Activated CD8-positive, alpha-beta memory T cell treated with anti-CD3 and anti-CD28 coated beads, Interleukin-2, amount 50 U/mL, for 4 hours (primary cell): ENCODE measurements at places on chromosomes 5 and 9.

- DNase-seq, result no peak
Observed at GRCh38 chr5:111769541-111769940, 12.5 kb upstream of the NREP start.

GRCh38 chr5:110476164-110476563 is 250.3 kb downstream of the TMEM232 start:
- no peak for DNase-seq

DNA sequence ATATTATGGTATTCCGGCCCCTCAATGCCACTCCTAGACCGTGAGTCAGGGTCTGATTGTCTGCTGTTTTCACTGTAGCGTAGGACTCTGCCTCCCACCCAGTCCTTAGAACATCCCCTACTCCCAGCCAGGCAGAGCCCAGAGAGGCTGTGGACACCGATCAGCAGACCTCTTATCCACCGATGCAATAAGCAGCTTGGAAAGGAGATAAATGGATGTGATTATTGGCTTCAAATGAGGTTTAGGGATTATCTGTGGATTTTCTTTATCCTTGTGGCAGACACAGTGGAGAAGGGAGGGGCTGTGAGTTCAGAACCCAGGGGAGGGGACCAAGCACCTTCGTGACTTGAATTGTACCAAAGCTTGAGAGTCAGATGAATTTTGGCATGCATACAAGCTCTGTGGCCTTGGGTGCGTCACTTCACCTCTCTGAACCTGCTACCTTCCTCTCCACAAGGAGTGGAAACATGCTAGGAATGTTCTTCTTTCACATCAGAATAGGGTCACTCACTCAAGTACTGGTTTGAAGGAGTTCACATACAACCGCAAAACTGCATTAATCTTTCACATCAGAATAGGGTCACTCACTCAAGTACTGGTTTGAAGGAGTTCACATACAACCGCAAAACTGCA is 83.1 kb upstream of the CPLX2 start:
- no peak for DNase-seq

DNA sequence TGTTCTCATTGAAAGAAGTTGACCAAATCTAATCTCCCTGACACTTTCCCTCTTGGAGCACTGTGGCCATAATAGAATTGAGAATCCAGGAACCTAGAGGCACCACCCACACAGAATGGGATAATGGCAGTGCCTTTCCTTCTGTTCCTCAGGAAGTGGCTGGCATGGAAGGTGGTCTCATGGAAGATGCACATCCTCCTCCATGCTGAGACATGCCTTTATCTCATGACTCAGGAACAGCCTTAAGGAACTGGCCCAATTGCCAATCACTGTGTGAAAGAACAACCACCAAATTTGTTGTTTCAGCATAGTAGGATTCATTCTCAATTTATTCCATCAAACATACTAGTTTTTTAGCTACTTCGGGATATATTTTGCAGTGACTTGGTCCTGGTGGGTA is 137.5 kb upstream of the RASGRF2 start:
- no peak for DNase-seq

GRCh38 chr9:135016037-135016640 is 71.3 kb upstream of the OLFM1 start:
- no peak for DNase-seq

DNA sequence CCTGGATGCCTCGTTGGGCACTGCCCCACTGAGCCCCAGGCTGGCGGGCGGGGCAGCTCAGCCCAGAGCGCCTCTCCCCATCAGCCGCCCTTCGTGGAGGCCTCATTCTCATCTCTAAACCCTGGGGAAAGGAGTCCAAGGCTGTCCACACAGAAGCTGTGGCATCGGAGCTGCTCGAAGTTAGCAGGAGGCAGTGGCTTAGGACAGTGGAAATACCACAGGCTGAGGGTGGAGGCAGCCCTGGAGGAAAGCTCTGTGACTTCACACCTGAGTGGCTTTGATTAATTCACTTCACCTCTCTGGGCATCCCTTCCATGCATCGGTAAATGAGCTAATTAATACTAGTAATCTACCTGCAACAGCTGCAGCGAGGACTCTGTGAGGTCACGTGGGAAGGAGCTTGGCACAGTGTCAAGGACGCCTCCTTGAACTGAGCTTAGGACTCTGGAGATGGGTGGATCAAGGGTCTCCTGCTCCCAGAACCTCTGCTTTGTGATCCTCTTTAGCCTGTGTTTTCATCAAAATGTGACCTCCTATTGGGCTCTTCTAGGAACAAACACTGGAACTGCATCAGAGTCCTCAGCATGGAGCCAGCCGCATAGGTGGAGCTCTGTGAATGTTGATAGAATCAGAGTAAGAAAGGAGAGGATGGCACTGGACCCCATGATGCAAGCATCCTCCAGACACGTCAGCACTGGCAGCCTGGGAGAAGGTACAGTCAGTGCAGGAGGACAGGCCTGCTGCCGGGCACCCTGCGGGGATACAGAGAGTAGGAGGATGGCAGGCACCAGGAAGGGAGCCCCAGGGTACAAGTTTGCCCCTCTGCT is 842 bp upstream of the ANGPTL2 start:
- DNase-seq, result no peak

- no peak for DNase-seq
Observed at GRCh38 chr5:56449071-56449640, 216.0 kb upstream of the ANKRD55 start.

DNA sequence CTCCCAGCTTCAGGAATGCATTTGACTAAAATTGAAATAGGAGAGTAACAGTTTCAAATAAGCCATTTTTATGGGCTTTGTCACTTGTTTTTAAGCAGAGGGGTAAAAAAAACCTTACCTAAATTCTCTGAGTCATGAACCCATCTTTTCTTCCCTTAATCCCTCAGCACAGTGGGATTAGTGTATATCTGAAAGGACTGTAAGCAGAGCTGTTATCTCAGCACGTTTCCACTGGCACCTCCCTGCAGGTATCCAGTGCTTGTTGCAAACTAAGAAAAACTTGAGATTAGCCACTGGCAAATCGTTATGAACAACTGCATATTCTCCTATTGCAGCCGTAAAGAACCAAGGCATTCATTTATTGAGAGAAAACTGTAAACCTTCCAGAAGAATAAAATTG is 872.7 kb downstream of the EFNA5 start:
- DNase-seq, result no peak

- DNase-seq, result no peak
Observed at GRCh38 chr5:33299621-33300208, 141.1 kb upstream of the TARS1 start.

- DNase-seq, result no peak
Observed at GRCh38 chr5:56102889-56103288, 108.1 kb upstream of the IL6ST start.

DNA sequence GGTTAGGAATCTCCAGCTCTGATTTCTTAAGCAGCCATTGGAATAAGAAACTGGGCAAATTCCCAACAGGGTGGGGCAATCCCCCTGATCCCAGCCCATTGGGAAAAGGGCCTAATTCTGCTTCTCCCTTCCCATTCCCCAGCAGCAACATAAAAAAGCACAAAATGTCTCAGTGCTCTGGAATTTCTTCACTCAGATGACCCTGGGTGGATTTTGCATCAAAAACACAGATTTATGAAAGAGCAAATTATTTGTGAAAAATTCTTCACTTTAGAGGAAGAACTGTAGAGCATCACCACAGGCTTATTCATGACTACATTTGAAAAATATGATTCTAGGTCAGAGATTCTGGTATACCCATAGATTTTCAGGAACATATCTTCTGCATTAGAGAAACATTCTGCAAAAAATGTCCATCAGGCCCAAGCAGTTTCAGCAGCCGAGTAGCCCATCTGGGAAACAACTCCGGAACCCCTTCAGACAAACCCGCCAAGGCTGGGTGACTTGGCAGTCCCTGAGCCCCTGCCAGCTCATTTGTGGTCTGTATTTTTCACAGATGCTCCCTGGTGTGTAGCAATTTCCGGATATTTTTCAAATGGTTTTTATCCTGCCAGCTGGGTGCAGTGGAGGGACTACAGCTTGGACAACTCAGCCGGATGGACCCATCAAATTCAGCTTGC is 102.1 kb upstream of the RANBP3L start:
- DNase-seq, result no peak

DNA sequence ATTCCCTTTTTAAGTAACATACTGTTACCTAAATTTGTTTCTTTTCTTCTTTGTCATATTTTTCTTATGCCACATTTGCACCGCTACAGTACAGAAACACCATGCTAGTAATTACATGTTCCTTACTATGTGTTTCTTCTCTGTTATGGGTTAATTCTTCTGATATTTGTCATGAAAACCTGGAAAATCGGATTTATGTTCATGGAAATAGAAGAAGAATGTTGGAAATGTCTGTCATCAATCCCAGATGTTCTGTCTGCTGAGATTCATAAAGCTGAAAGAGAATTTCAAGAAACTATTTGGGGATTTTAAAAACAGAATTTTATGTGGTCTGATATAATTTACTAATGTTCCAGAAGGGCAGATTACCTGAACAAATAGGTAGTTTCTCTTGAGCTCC is 305.2 kb upstream of the NREP start:
- no peak for DNase-seq

GRCh38 chr9:116715751-116716150 is 28.6 kb downstream of the TRIM32 start:
- no peak for DNase-seq

DNA sequence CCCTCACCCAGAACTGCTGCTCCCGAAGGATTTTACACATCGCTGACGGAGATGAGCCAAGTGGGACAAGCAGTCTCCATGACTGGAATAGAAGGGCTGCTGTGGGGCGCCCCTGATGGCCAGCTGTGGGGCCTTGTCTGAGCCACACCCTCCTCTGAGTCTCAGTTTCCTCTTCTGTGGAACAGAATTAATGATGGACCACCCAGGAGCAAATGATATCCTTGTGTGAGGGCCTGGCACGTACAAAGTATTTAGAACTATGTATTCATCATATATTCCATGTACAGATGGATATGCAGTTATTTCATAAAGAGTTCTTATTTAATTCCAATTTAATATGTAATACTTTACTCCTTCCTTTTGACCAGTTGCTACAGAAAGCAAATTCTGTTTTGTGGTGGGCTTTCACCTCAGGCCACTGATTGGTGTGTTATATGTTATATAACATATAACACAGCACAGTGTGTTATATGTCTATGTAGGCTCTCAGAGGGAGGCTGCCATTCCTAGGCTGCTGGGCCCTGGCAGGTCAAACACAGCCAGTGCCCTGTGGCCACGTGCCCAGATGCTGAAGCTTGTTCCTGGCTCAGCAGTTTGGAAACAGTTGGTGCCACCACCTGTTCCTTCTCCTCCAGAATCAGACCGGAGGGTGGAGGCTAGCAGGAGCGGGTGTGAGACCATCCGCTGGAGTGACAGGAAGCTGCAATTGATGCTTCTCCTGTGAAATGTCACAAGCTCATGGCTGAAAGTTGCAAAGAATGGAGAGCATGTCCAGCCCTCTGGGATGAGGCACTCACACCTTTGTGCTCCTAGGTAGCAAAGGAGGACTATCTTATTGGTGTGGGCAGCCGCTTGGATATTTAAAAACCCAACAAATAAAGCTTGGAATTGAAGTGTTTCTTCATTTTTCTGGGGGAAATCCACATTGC is 4.4 kb upstream of the FGD3 start:
- DNase-seq, result no peak

GRCh38 chr5:120769312-120769872 is 305.3 kb downstream of the PRR16 start:
- DNase-seq, result no peak

DNA sequence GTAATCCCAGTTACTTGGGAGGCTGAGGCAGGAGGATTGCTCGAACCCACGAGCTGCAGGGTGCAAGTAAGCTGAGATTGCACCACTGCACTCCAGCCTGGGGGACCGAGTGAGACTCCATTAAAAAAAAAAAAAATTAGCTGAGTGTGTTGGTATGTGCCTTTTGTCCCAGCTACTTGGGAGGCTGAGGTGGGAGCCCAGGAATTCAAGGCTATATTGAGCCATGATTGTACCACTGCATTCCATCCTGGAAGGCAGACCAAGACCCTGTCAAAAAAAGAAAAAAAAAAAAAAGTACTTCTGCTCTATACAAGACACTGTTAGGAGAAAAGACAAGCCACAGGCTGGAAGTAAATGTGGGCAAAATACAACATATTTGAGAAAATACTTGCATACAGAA is 68.5 kb upstream of the FBXW11 start:
- DNase-seq, result no peak

DNA sequence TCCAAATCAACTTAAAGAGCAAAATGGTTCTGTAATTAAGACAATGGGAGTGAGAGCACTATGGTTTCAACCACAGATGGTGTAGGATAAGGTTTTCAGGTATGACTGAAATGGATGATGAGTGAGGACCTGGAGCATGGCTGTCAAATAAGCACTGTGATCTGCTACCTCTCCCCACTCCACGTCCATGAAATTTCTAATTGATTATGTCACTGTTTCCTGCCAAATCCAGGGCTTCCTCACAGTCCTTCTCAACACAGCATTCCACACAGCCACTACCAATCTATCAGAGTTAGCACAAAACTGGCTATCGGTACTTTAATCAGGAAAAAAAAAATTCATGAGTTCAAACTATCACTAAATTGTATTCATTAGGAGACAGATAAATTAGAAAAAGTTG is 420.4 kb upstream of the WWC1 start:
- DNase-seq, result no peak

- no peak for DNase-seq
Observed at GRCh38 chr9:82606071-82606470, 456.9 kb downstream of the RASEF start.

GRCh38 chr9:136045595-136046553 is 49.2 kb downstream of the NACC2 start:
- DNase-seq, result no peak

DNA sequence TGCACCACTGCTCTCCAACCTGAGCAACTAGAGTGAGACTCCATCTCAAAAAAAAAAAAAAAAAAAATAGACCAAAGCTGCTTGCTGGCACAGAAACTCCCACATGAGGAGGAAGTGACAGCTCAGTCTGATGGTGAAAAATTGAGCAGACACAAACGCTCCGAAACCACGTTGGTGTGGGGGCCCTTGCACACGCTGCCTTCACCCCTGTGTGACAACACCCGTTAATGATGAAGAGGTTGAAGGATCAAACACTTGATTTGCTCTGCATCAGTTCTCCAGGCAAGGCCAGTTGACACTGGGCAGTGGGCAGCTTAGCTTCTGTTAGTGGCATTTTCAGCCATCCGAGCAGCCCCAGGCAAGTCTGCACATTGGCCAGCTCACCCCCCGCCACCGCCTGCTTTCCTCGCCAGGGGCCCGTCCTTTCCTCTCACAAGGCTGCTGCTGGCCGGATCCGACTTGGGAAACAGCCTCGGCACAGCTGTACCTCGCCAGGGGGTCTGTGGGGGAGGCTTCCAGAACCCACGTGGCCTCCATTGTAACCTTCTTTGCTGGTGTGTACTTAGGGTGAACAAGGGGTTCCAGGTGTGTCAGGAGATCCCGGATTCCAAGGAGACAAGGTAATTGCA is 79.8 kb downstream of the COL27A1 start:
- no peak for DNase-seq

- DNase-seq, result no peak
Observed at GRCh38 chr9:37163299-37163698, 42.9 kb downstream of the ZCCHC7 start.

GRCh38 chr5:60852940-60853339 is 8.9 kb upstream of the ELOVL7 start:
- DNase-seq, result no peak

- DNase-seq, result peak; percentile 89
Observed at GRCh38 chr5:179060116-179061008, at the start of gene ZNF354C. Gene ZNF354C, plus strand, starts transcription at chr5:179060373. Its CDS starts 1,696 bp downstream, at chr5:179062069.
